Fibroblast of villous mesenchyme (primary cell): ENCODE measurements at places on chromosomes 16 and 17. TPM values are rescaled to one million over a fixed set of nuclear protein-coding genes. Genes with fewer than 3 reads are reported as not detected.

Gene NSRP1
- total RNA-seq = 10.8 and 13.2 TPM in 2 replicates

Gene TMIGD1
- not detected in 2 replicates for total RNA-seq

DNA sequence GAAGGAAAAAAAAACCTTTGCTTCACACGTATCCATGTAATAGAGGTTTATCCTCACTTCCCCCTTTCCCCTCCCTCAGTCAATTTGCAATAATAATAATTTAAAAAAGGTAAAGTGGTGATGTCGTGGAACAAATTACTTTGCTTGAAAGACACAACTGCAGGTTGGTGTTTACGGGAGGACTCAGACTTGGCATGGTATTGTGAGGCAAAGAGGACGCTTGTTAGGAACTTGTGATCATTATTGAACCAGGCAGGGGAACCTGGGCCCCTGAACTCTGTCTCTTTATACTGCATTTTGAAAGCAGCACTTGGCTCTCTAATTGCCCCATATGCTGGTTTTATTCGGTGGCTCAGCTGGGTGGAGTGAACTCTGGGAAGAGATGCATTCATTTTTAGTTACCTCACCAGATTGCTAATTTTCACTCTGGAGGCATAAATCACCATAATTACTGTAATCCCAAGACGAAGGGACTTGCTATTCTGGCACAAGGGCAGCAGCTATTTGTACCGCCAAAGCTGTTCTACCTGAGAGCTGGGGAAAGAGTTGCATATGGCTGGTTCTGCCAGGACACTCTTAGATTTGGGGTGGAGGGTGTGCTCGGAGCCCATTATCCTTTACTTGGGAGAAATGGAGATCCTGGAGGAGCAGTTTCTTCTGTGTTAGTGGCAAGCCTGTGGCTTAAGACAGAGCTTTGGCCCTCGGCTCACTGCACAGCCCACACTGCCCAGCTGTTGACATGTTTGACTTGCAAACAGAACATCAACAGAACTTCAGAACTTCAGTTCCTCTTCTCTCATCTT is 5.7 kb upstream of the DHX8 start:
- DNase-seq = no peak

DNA sequence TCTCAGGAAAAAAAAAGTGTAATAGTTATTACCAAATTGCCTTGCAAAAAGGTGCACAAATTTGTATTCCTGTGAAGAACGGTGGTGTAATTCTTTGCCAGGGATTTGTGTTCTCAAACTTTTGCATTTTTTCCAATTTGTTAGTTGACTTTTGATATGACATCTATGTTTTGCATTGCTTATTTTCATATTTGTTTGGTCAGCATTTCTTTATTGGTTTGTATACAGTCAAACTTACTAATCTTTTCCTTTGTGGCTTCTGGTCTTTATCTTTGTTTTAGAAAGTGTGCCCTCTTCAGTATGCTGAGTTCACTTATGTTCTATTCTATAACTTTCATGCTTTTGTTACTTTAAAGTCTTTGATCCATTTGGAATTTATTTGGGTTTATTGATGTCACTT is 226.2 kb upstream of the ZFHX3 start:
- DNase-seq = no peak

- DNase-seq = no peak
These were observed 27.2 kb upstream of the IRF8 start for GRCh38 chr16:85871756-85872155.

DNA sequence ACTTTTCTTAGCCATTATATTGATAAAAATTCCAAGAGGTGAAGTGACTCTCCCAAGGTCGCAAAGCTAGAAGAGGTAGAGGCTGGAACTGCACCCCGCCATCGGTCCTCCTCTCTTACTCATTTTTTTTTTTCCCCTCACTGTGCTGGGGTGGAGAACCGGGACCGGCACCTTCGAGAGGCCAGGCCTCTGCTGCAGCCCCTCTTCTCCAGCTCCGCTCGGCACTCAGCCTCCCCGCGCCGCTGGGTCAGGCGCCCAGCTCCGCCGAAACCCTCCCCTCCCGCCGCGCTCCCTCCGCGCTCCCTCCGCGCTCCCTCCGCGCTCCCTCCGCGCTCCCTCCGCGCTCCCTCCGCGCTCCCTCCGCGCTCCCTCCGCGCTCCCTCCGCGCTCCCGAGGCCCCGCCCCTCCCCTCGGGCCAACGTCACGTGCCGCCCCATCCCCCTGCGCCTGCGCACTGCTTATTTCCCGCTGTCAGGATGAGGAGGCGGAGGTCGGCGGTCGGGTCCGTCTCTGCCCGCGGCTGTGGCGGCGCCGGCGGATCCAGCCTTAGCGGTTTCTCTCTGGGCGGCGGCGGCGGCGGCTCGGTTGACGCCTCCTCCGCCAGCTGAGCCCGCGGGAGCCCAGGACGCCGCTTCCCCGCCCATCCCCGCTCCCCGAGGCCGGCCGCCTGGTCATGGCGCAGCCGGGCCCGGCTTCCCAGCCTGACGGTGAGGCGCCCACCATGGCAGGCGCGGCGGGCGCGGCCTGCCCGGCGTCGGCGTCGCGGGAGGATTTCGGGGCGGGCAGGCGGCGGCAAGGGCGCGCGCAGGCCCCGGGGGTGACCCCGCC is at the start of gene RABEP1:
Gene RABEP1, plus strand, starts transcription at position 471 of the 828 bp plus-strand sequence. Its CDS starts 203 bp downstream, at position 674.
- peak; percentile 93 for DNase-seq

Gene SLFN12
- total RNA-seq = 30.6 and 47.9 TPM in 2 replicates

Gene KRT31
- total RNA-seq = not detected in 2 replicates

Gene DNAI2
- not detected in 2 replicates for total RNA-seq

DNA sequence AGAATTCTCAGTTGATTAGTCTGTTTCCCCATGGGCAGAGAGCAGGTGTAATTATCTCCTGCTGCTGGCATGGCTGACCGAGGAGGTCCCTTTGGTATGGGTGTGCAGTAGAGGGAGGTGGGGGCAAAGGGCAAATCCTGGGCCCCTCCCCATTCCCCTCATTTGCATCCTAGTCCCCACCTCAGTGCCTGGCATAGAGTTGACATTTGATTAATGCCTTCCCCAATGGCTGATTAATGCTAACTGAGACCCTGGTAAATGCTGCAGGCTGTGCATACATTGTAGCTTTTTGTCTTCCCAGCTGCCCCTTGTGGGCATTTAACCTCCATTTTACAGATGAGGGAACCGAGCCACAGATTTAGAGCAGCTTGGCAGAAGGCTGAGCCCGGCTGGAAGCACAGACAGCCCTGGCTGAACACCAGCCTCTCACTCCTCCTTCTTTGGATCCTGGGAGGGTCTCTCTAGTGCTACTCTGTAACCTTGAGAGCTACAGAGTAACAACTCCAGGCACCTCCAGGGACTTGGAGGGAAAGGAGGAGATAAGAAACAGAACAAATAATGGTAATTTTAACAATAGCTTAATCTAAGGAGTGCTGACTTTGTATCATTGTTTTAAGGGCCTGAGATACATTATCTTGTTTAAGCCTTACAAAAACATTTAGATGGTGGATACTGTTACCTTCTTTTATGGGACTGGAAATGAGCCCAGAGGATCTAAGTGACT is 5.1 kb downstream of the PLCG2 start:
- DNase-seq = no peak

Gene TMEM106A
- total RNA-seq = 11.0 and 11.7 TPM in 2 replicates

Gene FZD2
- 35.4 and 36.3 TPM in 2 replicates for total RNA-seq

DNA sequence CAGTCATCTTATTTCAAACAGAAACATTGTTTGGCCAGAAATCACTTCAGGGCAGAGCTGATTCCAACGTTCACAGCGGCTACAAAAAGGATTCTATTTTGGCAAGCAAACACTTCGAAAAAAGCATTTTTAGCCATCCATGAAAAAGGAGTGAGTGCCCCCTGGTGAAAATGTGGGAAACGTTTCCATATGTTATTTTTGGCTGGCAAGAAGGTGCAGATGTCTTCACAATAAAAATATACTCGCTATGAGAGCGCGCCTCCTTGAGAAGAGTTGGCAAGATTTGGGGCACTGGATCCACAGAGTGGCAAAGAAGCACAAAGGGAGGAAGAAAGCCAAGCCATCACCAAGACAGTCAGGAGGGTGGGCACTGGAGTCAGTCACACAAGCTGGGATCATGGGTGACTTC is 191.1 kb downstream of the CHD9NB start:
- DNase-seq = no peak

DNA sequence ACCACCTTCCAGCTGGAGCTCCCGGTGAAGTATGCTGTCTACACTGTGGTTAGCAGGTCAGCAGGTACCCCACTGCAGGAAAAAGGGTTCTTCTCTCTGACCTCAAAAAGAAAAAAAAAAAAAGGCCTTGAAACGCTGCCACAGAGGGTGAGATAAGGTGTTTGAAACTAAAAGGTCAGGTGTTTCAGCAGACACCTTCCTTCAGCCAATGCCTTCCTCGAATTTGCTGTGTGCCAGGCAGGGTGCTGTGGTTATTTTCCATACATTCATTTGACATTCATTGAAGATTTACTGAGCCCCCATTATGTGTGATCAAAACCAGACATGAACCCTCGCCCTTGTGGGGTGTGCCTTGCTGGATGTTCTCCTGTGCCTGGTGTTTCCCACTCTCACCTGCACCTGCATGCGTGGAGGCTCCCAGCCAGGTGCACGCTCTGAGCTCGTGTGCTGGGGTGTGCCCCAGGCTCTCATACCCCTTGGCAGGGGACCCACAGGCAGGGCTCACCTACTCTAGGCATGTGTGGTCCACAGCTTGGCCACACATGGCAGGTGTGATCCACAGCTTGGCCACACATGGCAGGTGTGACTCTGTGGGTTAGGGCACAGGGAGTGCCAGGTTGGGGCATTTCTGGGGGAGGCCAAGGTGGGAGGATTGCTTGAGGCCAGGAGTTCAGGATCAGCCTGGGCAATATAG is 15.8 kb upstream of the ITGAD start:
- no peak for DNase-seq

DNA sequence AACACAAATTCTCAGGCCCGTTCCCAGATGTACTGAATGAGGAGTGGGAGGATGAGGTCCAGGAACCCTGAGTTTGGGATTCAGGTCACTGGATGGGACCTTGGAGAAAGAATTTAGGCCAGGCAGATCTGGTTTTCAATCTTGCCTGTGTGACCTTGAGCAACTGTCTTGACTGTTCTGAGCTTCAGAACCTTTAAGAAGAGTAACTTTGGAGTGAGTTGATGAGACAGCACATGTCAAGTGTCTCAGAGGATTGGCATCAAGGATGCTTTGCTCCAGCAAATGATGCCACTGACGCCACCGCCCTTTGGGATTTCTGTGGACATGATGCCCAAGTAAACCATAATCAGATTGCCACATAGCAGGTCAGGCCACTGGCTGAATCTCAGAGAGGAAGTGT is 56.2 kb upstream of the DNAJA2 start:
- DNase-seq = no peak

Gene SCNN1G
- total RNA-seq = not detected in 2 replicates

DNA sequence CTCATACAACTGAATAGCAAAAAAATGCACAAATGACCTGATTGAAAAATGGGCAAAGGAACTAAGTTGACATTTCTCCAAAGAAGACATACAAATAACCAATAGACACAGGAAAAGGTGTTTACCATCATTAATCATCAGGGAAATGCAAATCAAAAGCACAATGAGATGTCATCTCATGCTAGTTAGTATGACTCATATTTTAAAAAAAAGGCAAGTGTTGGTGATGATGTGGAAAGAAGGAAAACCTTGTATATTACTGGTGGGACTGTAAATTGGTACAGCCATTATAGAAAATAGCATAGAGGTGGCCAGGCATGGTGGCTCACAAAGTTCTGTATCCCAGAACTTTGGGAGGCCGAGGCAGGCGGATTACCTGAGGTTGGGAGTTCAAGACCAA is 232.5 kb upstream of the ZFHX3 start:
- no peak for DNase-seq

DNA sequence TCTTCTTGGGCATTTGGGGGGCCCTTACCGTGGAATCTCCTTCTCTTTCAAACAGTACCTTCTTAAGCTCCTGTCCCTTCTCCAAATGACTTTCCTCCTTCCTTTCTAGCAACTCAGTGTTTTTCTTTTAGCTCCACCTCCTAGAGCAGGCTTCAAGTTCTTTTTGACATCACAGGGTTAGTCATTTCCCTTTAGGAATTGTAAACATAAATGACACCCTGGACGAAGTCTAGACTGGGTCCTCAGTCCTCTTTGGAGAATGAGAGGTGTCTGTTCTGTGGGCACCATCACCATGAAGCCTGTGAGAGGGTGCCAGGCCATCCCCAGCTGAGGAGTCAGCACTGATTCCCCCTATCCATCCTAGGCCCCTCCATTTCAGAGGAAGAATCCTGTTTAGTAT is 94.7 kb downstream of the SALL1 start:
- no peak for DNase-seq

Gene CTRB1
- total RNA-seq = not detected in 2 replicates

Gene EVI2A
- 0.32 and 0.43 TPM in 2 replicates for total RNA-seq

Gene PHB1
- total RNA-seq = 93.4 and 117 TPM in 2 replicates

GRCh38 chr17:66379996-66380395 is 77.6 kb downstream of the PRKCA start:
- no peak for DNase-seq

GRCh38 chr17:8223356-8224126 is 13.2 kb upstream of the AURKB start:
- DNase-seq = peak; percentile 50

Gene ATP2A1
- under 0.01 and 0.43 TPM in 2 replicates for total RNA-seq

DNA sequence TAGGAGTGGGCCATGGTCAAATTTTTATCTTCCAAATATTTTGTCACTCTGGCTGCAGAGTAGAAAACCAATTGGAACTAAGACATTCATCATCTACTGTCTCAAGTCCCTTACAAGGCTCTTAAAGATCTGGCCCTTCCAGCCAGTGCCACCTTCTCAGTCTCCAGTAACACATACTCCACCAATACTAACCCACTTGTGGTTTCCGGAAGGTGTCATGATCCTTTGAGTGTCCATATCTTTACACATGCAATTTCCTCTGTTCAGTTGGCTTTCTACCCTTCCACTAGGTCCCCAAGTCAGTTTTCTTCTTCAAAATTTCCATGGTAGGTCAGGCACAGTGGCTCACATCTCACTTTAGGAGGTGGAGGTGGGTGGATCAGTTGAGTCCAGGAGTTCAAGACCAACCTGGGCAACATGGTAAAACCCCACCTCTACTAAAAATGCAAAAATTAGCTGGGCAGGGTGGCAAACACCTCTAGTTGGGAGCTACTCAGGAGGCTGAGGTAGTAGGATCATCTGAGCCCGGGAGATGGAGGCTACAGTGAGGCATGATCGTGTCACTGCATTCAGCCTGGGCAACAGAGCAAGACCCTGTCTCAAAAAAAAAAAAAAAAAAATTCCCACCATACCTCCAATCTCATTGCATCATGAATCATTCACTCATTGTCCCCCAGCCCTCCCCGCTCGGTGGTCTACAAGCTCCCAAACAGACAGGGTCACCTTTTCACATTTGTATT is 6.0 kb upstream of the GRB2 start:
- DNase-seq = no peak

DNA sequence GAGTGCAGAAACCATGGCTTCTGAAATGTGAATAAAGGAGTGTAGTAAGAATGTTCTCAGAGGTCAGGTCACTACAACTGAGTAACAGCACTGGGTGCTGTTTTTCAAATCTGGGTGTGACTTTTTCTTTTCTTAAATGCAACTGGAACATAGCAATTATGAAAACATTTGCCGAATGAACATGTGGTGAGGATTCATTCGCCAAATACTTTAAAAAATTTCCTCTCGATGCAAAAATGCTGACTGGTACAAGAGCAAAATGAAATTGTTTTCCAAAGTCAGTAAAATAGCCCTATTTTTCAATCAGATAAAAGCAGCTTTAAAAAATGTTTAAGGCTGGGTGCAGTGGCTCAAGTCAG is 18.6 kb downstream of the ZDHHC7 start:
- DNase-seq = peak; percentile 80

Gene TEX14
- under 0.01 and 0.43 TPM in 2 replicates for total RNA-seq
